ENCODE measurements at places on chromosomes 1 and 21. TPM values are rescaled to one million over a fixed set of nuclear protein-coding genes. Genes with fewer than 3 reads are reported as not detected.

Gene LPAR3
- 9.8 TPM for total RNA-seq

Gene C1orf87
- total RNA-seq = 13.6 TPM

DNA sequence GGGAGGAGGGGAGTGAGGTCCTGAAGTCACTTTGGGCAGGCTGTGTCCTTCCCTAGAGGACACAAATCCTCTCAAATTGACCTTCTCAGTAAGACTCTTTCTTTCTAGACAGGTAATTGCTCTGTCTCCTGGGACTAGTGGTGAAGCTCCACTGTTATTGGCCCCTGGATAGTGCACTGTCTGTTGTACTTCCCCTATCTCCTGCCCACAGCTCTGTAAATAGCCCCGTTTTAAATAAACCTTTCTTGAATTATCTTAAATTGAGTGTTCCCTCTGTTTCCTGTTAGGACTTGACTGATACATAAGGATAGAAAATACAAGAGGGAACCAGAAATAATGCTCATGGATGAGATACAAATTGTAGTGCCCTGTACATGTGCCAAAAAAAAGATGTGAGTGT, 229.5 kb upstream of the USP24 start:
- H3K27ac ChIP-seq = no peak overlapping the region
- no peak for DNase-seq
- no peaks in the 10 kb centered on the region for H3K4me1 ChIP-seq
- H3K27me3 ChIP-seq = no peaks in the 10 kb centered on the region
- H3K4me3 ChIP-seq = no peak overlapping the region
- no peaks in the 10 kb centered on the region for H3K36me3 ChIP-seq

- H3K4me3 ChIP-seq = no peak overlapping the region
- no peaks in the 10 kb centered on the region for H3K27me3 ChIP-seq
- H3K27ac ChIP-seq = no peak overlapping the region
- H3K36me3 ChIP-seq = no peaks in the 10 kb centered on the region
- peaks cover 23% of the 10 kb centered on the region for H3K4me1 ChIP-seq
- DNase-seq = no peak
Observed at GRCh38 chr1:53180951-53181350, 15.7 kb upstream of the CPT2 start.

DNA sequence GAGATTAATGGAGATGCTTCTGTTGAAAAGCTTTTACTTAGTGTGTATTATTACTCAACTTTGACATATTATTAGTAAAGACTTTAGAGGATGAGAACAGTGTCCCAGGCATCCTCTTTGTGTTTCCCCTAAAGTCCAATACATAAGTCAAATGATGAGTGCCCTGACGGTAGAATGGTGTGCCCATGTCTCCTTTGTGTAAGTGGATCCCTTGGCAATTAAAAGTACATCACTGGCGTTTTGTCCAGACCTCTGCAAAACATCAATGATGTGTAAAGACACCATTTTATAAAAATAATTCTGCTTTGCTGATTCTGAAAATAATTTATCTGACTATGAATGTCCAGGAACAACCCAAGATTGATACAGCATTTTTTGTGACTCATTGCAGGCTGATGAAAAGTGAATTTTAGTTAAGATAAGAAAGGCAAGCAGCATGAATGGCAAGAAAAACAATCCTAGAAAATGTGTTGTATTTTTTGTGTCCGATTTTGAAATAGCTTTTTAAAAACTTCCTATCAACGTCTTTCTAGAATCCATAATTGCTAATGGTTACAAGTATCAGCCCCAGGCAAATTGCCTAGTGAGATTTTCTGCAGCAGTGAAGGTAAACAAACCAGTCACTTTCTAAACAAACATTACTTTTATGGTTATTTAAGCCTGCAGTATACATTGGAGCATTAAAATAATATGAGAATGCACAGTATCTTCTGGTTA, 251.5 kb downstream of the PTPRC start:
- H3K27me3 ChIP-seq = no peaks in the 10 kb centered on the region
- H3K36me3 ChIP-seq = no peaks in the 10 kb centered on the region
- H3K4me1 ChIP-seq = peaks cover 30% of the 10 kb centered on the region
- no peak for DNase-seq

Gene SLAMF1
- 0.61 TPM for total RNA-seq

DNA sequence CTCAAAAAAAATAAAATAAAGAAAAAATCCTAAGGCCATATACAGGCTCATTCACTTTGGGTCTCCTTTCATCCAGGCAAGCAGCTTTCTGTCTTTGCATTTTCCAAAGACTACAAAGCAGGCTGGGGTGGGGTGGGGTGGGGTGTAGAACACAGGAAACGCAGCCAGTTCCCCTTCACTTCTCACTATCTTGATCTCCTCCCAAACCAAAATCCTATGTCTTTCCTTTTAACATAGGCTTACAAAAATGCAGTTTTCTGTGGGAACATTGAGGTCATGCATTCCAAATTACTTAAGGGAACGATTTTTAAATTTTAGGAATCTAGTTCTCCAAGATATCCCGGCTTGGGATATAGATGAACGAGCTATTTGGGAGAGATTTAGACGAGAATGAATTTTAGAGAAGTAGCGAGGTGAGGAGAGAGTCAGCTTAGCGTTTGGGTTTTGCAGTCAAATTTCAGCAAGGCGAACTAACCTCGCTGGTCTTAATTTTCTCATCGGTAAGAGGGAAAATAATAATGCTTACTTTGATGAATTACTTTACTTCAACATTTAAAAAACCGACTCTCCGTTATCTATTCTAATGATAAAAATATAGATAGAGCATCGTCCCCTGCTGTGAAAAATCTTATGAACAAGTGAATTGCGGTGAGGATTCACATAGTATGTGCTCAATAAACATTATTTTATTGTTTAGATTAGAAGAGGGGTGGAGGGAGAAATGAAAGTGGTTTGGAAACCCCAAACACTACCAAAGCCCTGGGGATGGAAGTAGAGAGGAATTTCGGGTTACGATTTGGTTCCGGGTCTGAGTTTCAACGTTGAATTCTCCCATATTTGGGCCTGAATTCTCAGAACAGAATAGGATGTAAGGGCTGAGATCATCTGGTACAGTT, 735 bp upstream of the STX12 start:
- H3K36me3 ChIP-seq = peaks cover 5% of the 10 kb centered on the region
- H3K27me3 ChIP-seq = no peaks in the 10 kb centered on the region
- H3K27ac ChIP-seq = peak overlapping the region; percentile 98
- peaks cover 44% of the 10 kb centered on the region for H3K4me1 ChIP-seq

GRCh38 chr1:159829273-159829634, 2.6 kb downstream of the SLAMF8 start:
- no peak overlapping the region for H3K4me3 ChIP-seq
- peak; percentile 73 for DNase-seq
- H3K4me1 ChIP-seq = peaks cover 7% of the 10 kb centered on the region
- no peaks in the 10 kb centered on the region for H3K27me3 ChIP-seq
- no peaks in the 10 kb centered on the region for H3K36me3 ChIP-seq
- H3K27ac ChIP-seq = no peak overlapping the region

Gene HUNK
- total RNA-seq = 1.3 TPM

DNA sequence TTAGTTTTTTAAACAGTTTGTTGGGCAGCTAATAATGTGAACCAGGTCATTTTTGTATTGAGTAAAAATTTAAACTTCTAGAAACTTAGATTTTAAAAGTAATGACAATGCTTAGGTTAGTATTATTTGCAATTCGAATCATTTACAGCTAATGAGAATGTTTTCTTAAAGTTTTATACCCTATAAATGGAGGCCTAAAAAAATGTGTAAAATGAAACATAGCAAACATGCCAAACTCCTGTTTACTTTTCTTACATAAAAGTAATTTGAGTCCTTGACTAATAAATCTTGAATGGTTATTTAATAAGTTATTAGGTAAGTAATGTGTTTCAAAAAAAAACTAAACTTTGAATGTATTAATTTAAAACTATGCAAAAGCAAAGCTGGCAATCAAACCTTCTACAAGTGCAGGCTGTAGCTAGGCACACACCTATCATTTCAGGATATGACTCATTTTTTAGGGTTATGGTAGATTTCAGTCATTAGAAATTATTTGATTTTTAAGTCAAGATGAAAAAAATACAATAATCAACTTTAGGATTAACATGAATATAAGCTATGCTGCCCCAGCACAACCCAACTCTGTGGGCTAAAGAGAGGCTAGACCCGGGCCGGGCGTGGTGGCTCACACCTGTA, 41.5 kb downstream of the CLSTN1 start:
- no peak overlapping the region for H3K4me3 ChIP-seq
- H3K27me3 ChIP-seq = no peaks in the 10 kb centered on the region
- H3K27ac ChIP-seq = no peak overlapping the region
- H3K36me3 ChIP-seq = no peaks in the 10 kb centered on the region

Gene HMGCL
- total RNA-seq = 53.3 TPM

GRCh38 chr1:76130992-76131391, 56.4 kb downstream of the ST6GALNAC3 start:
- H3K36me3 ChIP-seq = no peaks in the 10 kb centered on the region
- no peak for DNase-seq
- H3K4me3 ChIP-seq = no peak overlapping the region
- peaks cover 4% of the 10 kb centered on the region for H3K4me1 ChIP-seq

Gene PTPN7
- 7.0 TPM for total RNA-seq

GRCh38 chr1:181501612-181502011, 18.3 kb downstream of the CACNA1E start:
- no peak overlapping the region for H3K27ac ChIP-seq
- no peak for DNase-seq
- no peaks in the 10 kb centered on the region for H3K27me3 ChIP-seq
- H3K4me1 ChIP-seq = no peaks in the 10 kb centered on the region
- no peaks in the 10 kb centered on the region for H3K36me3 ChIP-seq
- H3K4me3 ChIP-seq = no peak overlapping the region

GRCh38 chr21:43191521-43191920, 22.7 kb downstream of the CRYAA start:
- no peaks in the 10 kb centered on the region for H3K27me3 ChIP-seq
- no peaks in the 10 kb centered on the region for H3K36me3 ChIP-seq
- no peak overlapping the region for H3K27ac ChIP-seq
- no peak for DNase-seq

- H3K4me1 ChIP-seq = no peaks in the 10 kb centered on the region
- no peak overlapping the region for H3K4me3 ChIP-seq
- H3K36me3 ChIP-seq = no peaks in the 10 kb centered on the region
- H3K27ac ChIP-seq = no peak overlapping the region
- H3K27me3 ChIP-seq = no peaks in the 10 kb centered on the region
Observed at GRCh38 chr1:234943836-234944402, 184.7 kb downstream of the TOMM20 start.

GRCh38 chr1:24921938-24922662, 8.0 kb downstream of the RUNX3 start:
- H3K36me3 ChIP-seq = no peaks in the 10 kb centered on the region
- H3K27ac ChIP-seq = no peak overlapping the region
- H3K27me3 ChIP-seq = peaks cover 7% of the 10 kb centered on the region
- no peak overlapping the region for H3K4me3 ChIP-seq
- no peak for DNase-seq

Gene RNF187
- total RNA-seq = 92.2 TPM

GRCh38 chr1:116949213-116949985, 39.7 kb downstream of the PTGFRN start:
- H3K27me3 ChIP-seq = no peaks in the 10 kb centered on the region
- H3K4me1 ChIP-seq = no peaks in the 10 kb centered on the region
- no peak for DNase-seq
- H3K27ac ChIP-seq = no peak overlapping the region
- no peak overlapping the region for H3K4me3 ChIP-seq
- peaks cover 3% of the 10 kb centered on the region for H3K36me3 ChIP-seq

- H3K36me3 ChIP-seq = no peaks in the 10 kb centered on the region
- DNase-seq = no peak
- H3K4me1 ChIP-seq = peaks cover 4% of the 10 kb centered on the region
- no peak overlapping the region for H3K4me3 ChIP-seq
- H3K27me3 ChIP-seq = no peaks in the 10 kb centered on the region
- H3K27ac ChIP-seq = no peak overlapping the region
Observed at GRCh38 chr21:31514598-31514997, 144.9 kb upstream of the SOD1 start.

GRCh38 chr1:231385416-231385748, 36.7 kb downstream of the EGLN1 start:
- H3K4me1 ChIP-seq = peaks cover 13% of the 10 kb centered on the region
- no peak overlapping the region for H3K4me3 ChIP-seq
- H3K27me3 ChIP-seq = no peaks in the 10 kb centered on the region
- no peak for DNase-seq
- H3K36me3 ChIP-seq = no peaks in the 10 kb centered on the region
- H3K27ac ChIP-seq = no peak overlapping the region

Gene RCSD1
- 16.3 TPM for total RNA-seq

Gene IBA57
- 15.7 TPM for total RNA-seq

DNA sequence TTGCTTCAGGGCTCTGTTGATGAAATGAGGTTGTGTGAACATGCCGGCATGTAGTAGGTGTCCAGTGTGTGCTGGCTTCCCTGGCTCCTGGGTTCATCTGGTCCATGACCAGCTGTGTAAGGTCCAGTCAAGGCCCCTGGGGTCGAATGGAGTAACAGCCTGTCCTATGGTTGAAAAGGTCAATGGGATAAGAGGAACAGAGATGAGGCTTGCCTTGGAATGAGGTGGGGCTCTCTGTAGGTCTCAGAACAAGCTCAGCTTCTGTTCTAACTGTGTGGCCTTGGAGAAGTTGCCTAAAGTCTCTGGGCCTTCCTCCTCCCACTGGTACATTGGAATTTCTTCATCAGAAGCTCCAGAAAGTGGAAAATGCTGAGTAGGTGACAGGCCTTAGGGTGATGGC, 26.6 kb downstream of the RPS6KA1 start:
- DNase-seq = no peak
- H3K4me1 ChIP-seq = no peaks in the 10 kb centered on the region
- H3K36me3 ChIP-seq = peaks cover 97% of the 10 kb centered on the region
- no peaks in the 10 kb centered on the region for H3K27me3 ChIP-seq
- H3K27ac ChIP-seq = no peak overlapping the region
